Left colon (tissue), 2 donors: ENCODE measurements at places on chromosomes 1 and 21.
A peak's percentile ranks its signal among the peaks of the same experiment; 100 is the strongest.

DNA sequence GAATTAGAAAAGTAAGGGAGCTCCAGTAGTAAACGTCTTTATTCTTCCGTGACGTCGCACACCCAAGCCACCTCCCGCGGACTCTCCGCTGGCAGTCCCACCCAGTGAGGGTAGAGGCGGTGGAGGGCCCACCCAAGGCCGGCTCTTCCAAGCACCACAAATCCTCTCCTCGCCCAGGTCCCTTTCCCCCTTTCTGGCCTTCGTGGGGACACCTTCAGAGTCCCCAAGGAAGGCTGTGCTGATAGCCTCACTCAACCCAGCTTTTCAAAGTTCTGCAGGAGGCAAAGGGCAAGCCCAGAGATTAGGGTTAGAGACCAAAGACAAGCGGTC lies 349 bp upstream of the GPN2 start:
- no peak for DNase-seq

GRCh38 chr1:67573311-67573872 lies 111.6 kb upstream of the GADD45A start:
- no peak for DNase-seq

- DNase-seq, result no peak
Measured at GRCh38 chr1:178465011-178465410, 31.8 kb downstream of the CLEC20A start.

GRCh38 chr1:43757343-43758053 lies 50.2 kb downstream of the ST3GAL3 start:
- no peak for DNase-seq

- DNase-seq, result no peak
Measured at GRCh38 chr21:35265170-35265877, 216.2 kb upstream of the RUNX1 start.

DNA sequence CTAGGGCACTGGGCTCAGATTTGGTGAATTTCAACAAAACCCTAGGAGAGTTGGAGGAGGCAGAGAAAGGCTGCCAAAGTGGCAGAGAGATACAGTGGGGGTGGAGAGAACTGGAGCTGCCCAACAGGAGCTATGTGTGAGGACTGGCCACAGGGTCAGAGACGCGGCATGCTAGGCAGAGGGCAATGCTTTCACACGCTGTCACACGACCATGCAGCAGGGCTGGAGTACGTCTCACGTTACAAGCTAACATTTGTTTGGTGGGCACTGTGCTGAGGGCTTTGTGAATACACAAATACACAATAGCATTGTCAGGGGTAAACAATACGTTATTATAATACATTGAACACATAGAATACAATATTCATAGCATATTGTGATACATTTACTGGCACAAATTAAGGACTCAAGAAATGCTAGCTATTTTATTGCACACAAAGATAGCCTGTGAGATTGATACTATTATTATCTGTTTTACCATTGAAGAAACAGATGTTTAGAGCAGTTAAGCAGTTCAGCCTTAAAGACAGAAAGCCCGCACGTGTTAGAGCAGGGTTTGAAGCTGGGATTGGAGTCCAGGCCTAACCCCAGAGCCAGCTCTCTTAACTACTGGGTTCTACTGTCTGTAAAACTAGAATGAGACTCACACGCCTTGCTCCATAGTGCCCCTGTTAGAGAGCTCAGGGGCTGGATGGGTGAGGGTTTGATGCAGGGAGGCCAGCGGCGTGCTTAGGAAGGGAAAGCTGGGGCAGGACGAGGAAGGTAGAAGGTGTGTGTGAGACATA lies 4.5 kb downstream of the RAB7B start:
- peak; percentile 8 for DNase-seq

DNA sequence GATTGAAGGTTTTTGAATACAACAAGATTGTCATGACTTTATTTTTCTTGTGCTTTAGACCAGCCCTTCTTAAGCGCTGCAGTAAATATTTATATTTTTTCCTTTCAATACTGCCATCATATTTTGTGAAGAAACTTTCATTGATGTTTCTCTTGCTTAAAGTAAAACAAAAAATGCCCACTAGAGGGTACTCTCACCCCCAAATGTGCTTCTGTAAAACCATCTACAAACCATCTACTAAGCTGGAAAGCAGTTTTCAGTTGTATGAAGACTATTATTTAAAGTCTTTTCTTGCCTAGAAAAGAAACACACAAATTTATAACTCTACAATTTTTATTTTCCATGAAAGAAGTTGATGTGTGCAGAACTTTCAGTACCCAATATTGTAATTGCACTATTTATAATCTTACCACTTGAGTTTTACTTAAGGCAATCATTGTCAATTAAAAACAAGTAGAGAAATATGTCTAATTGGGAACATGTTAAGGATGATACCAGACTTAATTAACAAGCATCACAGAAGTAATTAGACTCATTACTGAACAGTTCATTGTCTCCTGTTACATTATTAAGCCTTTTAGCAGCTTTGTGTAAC lies 10.7 kb downstream of the LEPR start:
- no peak for DNase-seq

DNA sequence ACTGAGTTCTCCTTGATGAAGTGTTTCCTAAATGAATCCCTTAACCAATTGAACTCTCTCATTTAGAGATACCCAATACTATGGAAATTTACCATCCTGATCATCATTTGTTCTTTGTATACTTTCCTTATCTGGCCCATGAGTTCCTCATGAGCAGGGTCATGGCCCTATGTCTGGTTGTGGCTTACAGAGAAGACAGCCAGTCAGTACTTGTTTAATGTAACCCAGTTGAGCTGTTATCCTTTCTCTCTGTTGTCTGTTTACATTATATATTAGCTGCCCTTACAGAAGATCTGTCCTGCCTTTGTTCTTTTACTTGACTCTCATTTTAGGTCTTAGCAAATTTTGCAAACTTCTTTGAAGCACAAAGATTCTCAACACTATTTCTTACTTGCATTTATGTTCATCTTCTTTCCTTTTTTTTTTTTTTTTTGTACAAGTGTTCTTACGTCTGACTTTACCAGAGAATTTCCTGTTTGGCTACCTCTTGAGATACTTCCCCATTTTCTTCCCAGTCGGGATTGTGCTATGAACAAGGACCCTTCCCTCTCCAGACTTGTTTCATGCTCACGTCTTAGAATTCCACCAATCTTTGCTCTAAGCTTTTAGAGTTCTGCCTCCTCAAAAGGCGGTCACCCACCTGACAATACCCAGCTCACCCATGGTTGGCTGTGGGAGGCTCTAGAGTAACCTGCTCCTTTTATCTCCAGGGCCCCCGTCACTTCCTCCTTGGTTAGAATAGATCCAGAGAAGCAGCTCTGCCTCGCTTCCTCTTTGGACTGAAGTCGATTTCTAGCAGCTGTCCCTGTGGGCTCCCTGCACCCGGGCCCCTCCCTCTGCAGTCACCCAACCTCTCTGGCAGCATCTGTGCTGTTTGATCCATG lies 53.6 kb upstream of the RUNX1 start:
- peak; percentile 42 for DNase-seq

DNA sequence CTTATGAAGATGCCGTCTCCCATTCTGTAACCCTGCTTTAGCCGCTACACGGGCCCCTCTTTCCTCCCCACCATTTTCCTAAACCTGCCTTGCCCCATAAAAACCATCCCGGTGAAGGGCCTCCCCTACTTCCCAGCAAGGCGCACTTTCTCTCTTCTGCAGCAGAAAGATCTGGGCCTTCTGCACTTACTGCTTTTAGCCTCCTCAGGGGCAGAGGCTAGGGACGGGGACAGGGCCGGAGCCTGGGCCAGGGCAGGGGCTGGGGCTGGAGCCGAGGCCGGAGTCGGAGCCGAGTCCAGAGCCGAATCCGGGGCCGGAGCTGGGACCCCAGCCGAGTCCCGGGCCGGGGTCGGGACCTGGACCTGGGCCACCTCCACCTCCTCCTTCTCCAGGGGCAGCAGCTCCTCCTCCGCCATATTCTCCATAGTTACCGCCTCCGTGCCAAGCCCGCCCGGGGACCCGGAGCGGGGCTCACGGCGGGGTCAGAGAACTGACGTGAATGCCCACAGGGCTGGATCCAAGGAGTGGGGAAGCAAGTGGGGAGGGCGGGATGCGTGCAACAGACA lies 382 bp downstream of the TRMT1L start:
- DNase-seq, result no peak

DNA sequence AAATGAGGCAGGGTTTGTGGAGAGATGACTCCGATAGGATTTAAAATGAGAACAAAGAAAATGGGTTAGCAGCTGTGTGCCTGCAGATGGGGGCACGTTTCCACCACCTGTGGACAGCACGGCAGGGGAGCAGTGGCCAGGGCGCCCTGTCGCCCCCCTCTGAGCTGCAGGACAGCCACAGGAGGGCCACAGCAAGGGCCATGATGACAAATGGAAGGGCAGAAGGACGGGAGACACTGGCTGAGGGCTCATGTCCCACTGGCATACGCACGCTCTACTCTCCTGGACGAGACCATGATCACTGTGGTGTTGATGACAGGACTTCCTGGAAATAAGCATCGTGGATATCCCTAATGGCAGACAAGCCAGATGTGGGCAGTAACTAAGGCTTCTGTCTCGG lies 241.0 kb downstream of the SDCCAG8 start:
- DNase-seq, result no peak

DNA sequence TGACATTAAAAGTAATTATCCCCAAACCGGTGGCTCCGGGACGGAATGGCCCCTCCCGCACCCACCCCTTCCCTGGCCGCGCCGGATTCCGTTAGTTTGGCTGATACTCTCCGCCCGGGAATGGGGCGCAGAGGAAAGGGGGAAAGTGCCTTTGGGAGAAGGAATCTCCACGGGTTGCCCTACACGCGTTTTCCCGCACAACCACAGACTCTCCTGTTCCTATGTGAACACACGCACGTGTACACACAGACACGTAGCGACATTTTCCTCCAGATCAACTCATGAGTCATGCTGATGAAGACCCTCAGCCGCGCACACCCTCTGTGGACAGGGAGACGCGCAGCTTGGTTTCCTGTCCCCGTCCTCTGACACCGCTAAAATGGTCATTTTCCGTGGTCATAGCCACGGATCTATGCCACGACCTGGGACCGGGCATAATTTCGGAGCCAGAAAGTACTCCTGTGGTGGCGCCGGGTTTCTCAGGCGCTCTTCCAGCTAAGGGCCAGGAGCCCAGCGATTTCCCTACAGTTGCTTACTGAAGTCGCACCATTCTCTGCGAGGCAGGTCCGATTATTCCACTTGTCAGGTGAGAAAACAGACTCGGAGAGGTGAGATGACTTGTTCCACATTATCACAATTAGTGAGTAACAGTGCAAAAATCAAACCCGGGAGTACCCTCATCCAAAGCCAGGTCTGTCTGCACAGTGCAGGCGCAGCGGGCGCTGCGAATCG lies 4.0 kb upstream of the DMRTA2 start:
- no peak for DNase-seq

- no peak for DNase-seq
Measured at GRCh38 chr1:174276087-174276486, 116.8 kb downstream of the RABGAP1L start.

GRCh38 chr1:198203434-198203833 lies 46.6 kb downstream of the NEK7 start:
- DNase-seq, result no peak

DNA sequence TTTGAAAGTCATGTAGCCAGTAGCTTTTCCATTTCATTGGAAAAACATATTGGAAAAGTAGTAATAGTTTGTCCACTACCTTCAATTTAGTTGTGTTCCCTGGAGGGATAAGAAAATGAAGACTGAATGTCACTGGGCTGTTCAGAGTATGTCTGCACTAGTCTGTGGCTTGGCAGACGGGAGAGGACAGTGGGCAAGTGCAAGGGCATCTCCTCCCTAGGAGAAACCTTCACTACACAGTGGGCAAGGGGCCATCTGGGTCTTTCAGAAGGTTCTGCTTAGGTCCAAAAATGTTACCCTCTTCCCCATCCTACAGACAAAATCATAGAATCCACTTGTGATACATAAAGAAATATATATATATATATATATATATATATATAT lies 118.1 kb downstream of the C1orf21 start:
- DNase-seq, result no peak

GRCh38 chr1:91583326-91583755 lies 82.7 kb downstream of the CDC7 start:
- peak; percentile 36 for DNase-seq

DNA sequence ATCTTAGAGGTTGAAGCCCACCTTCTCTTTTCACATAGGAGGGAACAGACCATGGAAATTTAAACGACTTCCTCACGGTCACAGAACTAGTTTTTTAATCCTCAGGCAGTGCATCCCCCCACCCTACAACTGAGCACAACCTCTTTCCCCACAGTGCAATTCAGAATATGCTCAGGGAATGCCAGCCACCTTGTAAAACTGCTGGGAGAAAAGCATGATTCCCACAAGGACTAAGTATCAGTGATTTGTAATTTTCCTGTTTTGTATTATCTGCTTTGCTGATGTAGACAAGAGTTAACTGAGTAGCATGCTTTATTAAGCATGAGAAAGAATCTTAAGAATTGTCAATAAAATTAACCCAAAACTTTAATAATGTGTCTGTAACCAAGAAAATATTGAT lies 23.8 kb downstream of the TMEM50A start:
- DNase-seq, result no peak

GRCh38 chr1:202752774-202753173 lies 42.5 kb upstream of the SYT2 start:
- DNase-seq, result no peak

DNA sequence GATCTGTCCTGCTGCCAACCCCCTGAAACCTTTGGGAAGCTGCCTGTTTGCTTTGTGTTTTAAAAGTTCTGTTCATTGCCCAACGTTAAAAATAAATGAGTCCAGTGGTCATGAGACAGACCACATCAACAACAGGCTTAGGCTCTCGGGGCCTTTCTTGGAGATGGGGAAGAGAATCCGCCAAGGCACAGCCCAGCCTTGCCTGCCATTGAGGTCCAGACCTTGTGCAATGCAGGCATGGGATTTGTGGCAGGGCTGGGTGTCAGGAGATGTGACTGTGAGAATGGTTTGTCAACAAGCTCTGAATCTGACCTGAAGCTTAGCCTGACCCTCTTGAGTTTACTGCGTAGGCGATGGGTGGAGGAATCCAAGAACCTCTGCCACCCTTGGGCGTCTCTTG lies 4.2 kb downstream of the SPSB1 start:
- DNase-seq, result no peak

GRCh38 chr1:77487631-77488030 lies 194.8 kb downstream of the ZZZ3 start:
- DNase-seq, result no peak
